ENCODE measurements at places on chromosomes 7 and 10. TPM values are rescaled to one million over a fixed set of nuclear protein-coding genes. Genes with fewer than 3 reads are reported as not detected.

DNA sequence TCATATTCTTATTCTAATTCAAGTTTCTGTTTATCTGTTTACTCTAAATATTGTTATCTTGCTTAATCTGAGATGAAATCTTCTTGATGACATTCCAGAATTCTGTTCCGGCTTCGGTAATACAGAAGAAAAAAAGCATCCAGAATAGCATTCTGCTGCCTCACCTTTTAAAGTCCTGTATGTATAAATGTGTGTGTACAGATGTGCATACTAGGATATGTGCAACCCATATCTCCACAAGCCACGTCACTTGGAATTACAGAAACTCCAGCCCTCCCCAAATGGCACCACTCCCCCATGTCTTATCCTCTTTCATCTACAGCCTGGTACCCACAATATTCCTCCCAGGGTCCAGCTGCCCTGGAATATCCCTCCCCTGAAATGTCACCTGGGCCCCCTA, 27.9 kb upstream of the USP6NL start:
- H3K36me3 ChIP-seq, result no peaks in the 10 kb centered on the region
- no peaks in the 10 kb centered on the region for H3K4me1 ChIP-seq
- no peak overlapping the region for H3K4me3 ChIP-seq
- H3K27ac ChIP-seq, result no peak overlapping the region
- DNase-seq, result no peak
- H3K27me3 ChIP-seq, result peaks cover 2% of the 10 kb centered on the region

DNA sequence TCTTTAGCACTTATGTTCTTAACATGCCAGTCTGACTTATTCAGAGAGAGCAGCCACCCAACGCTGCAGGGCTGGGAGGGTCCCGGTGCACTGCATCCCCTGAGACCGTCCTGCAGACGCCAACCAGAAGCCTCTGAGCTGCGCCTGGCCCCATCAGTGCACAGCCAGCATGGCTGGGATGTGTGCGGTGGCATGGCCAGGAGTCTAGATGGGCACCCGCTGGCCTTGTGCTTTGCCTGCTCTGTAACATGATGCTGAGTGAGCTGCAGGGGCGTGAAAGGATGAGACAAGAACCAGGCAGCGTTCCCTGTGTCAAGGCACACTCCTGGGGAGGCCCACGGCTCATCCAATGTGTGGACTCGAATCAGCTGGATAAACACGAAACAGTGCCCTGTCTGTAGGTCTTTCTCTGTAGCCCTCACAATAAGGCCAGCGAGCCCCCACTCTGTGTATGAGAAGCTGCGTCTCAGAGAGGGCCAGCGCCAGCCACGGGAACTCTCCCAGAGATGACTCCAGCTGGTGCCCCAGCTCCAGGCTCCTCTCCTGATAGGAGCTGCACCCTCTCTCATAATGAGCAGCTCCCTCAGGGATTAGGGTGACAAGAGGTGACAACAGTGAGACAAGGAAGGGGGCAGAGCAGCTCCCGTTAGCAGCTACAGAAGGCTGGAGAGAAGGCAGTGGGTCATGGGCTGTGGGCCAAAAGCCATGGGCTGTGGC, 96.8 kb downstream of the TNS3 start:
- no peaks in the 10 kb centered on the region for H3K36me3 ChIP-seq
- no peak overlapping the region for H3K27ac ChIP-seq
- H3K4me3 ChIP-seq, result no peak overlapping the region
- H3K4me1 ChIP-seq, result peaks cover 29% of the 10 kb centered on the region
- H3K27me3 ChIP-seq, result no peaks in the 10 kb centered on the region
- DNase-seq, result no peak

DNA sequence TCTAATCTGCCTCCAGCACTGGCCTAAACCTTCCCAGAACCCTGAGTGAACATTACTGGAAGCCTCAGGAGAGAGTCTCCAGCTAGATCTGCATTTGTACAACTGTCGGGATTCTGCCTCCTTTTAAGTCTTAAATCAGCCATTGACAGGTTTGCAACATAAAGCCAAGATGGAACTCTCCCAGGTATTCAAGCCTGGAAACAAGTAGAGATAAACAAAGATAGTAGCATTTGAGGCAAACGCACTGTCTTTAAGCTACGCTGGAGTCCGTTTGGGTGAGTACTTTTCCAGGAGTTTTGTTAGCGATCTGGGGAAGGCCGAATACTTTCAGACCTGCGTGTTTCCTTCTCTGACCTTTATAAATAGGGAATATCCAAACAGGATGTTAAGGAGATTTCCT, 317.2 kb upstream of the FZD8 start:
- no peaks in the 10 kb centered on the region for H3K36me3 ChIP-seq
- no peak overlapping the region for H3K4me3 ChIP-seq
- no peaks in the 10 kb centered on the region for H3K4me1 ChIP-seq

The CDNF gene
- 3.9 TPM for total RNA-seq

- no peak for DNase-seq
- H3K27ac ChIP-seq, result no peak overlapping the region
- H3K4me1 ChIP-seq, result no peaks in the 10 kb centered on the region
- no peak overlapping the region for H3K4me3 ChIP-seq
Measured at GRCh38 chr10:45569471-45569870, 103.1 kb downstream of the ZFAND4 start.

Data from suprapubic skin (tissue), 4 donors.